Left kidney (tissue), 8 donors: ENCODE measurements at places on chromosomes 2 and 18. TPM values are rescaled to one million over a fixed set of nuclear protein-coding genes. Genes with fewer than 3 reads are reported as not detected.

GRCh38 chr2:48452108-48452507 is 77.8 kb upstream of the STON1 start:
- DNase-seq = no peak

PROKR1 gene
- 0.40 TPM for polyA plus RNA-seq

- no peak for DNase-seq
Measured at GRCh38 chr18:40013001-40013609, 1941.9 kb upstream of the PIK3C3 start.

DNA sequence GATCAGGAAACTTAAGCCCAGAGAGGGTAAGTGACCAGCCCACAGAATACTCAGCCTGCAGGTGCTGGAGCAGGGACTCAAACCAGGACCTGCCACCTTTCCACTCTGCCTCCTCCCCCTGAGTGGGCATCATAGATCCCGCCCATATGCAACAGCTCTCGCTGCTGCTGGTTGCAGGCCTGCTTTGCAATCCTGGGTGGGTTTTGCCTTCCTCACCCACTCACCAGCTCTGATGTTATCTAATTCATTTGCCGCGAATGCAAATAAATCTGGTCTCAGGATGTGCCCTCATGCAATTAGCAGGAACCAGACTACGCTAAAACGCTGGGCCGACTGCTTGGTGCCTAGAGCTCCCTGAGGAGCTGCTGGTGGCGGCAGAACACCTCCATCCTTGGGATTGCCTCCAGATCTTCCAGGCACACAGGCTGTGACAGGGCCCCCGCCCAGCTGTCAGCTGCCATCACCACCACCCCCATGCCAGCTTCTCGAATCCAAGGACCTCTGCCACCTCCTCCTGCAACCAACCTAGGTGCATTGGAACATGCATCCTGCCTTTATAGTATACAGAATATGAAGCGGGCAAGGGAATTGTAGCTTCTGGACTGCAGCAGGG is 28.8 kb downstream of the CNGA3 start:
- DNase-seq = no peak

GRCh38 chr2:231272991-231273390 is 74.6 kb downstream of the ARMC9 start:
- DNase-seq = no peak

HOXD12 gene
- 0.32 TPM for polyA plus RNA-seq

- DNase-seq = no peak
Measured at GRCh38 chr2:191933307-191934105, 86.6 kb upstream of the CAVIN2 start.

ACOXL gene
- 1.1 TPM for polyA plus RNA-seq

UGT1A8 gene
- polyA plus RNA-seq = not detected

NOL4 gene
- polyA plus RNA-seq = 2.8 TPM

- DNase-seq = no peak
Measured at GRCh38 chr18:463827-464541, 36.5 kb downstream of the COLEC12 start.

ID2 gene
- 306 TPM for polyA plus RNA-seq

DNA sequence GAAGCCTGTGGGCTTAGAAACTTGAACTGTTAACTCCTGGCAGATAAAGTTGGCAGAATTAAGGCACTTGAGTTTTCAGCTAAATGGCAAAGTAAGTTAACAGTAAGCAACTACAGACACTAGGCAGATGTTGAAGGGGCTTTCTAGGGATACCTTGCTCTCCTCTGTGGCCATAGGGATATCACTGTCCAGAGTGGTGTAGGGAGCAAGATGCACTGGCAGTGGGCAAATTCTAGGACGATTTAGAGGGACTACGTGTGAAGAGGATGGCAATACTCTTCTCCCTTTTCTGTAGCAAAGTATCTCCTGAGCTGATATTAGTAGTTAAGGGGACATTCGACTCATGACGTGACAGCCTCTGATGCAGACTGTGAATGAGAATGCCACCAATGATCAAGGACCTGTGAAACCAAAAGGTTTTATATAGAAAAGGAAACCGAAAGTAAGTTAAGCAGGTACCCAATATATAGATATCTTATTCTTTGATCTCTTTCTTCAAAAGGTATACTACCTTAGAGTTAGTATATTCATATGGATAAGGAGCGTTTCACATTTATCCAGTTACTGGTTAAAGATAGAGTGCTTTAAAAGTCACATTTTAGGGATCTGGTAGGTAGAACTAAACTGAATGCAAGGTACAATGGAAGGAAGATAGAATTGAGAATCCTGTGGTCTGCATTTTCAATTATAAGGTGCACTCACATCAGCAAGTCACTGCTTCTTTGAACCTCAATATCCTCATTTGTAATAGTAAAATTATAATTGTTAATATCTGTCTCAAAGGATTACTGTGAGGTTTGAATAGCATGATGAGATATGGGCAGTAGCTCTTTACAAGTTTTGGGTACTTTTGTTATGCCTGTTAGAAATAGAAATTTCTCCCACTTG is 106.4 kb downstream of the KCNH7 start:
- DNase-seq = no peak

MYOM1 gene
- 8.3 TPM for polyA plus RNA-seq

- DNase-seq = no peak
Measured at GRCh38 chr18:49846718-49847470, 33.6 kb upstream of the ACAA2 start.

GRCh38 chr2:8296306-8296705 is 385.6 kb upstream of the ID2 start:
- DNase-seq = no peak

GRCh38 chr2:60886991-60887390 is 5.6 kb downstream of the REL start:
- DNase-seq = no peak

GRCh38 chr2:14621114-14621513 is 11.4 kb upstream of the LRATD1 start:
- DNase-seq = no peak

PLEK gene
- 4.7 TPM for polyA plus RNA-seq

- no peak for DNase-seq
Measured at GRCh38 chr18:79788734-79789085, 9.0 kb upstream of the KCNG2 start.

DNA sequence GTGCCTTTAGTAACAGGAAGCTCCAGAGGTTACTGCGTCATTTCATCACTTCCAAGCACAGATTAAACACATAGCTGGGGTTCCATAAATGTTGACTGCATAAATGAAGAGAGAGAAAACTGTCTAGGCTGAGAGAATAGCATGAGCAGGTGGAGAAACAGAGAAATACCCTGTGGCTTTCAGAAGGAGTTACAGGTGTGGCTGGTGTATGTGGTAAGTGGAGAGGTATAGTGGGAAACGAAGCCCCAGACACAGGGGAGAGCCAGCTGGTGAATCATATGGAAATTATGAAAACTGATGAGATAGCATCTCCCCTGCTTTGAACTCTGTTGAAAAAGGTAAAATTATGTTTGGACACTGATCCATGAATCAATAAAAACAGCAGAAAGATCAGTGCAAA is 807.4 kb upstream of the POU3F3 start:
- DNase-seq = no peak

- no peak for DNase-seq
Measured at GRCh38 chr2:44933434-44933951, 8.0 kb upstream of the SIX3 start.

DNA sequence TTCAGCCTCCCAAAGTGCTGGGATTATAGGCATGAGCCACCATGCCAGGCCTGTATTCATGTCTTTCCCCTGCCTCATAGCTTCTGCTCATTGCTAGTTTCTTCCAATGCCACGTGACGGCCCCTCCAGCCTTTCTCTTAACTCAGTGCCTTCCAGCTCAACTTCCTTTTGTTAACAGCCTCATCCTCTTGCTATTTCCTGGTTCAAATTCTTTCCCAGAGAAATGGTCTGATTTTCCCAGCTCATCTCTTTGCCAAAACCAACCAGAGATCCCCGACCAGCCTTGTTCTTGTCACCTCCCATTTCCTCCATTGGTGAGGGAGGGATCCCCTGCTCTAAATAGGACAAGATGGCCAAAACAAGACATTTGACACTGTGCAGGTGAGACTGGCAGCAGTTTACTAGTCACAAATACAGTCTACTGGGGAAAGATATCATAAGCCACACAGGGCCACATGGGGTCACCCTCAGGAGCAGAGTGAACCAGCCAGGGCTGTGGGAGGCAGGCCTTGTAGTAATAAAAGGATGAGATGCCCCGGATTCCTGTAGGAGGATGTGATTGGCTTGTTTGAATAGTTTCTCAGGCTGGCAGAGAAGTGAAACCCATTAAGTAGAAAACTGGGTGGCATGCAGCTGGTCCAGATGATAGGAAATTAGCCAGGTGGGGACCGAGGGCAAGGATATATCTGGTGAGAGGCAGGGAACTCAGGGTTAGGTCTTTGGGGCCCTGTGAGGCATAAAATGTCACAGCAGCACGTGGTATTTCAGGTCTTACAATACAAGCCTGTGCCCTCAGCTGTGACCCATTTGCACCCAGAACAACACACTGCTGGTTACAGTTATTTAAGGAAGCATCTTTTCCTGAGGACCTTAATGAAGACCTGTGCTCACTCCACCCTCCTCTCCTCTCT is 6.4 kb downstream of the CD207 start:
- DNase-seq = no peak

MOCOS gene
- 1.2 TPM for polyA plus RNA-seq

MATN3 gene
- polyA plus RNA-seq = 3.7 TPM

DNA sequence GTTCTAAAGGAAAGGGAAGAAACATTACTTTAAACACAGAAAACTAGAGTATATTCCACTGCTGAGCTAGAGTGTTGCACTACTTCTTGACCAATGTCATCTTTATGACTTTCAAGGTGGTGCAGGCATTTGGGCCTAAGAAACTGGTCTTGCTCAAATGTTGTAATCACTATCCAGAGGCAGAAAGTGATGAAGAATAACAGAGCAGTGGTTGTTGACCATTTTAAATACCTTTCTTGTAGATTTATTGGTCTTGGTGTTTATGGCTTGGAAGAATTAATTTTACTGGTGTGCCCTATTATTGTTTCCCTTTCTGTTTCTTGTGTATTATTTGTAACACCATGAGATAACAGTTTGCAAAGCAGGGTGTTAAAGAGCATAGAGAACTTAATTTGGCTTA is 56.9 kb upstream of the SCN7A start:
- DNase-seq = no peak

DNA sequence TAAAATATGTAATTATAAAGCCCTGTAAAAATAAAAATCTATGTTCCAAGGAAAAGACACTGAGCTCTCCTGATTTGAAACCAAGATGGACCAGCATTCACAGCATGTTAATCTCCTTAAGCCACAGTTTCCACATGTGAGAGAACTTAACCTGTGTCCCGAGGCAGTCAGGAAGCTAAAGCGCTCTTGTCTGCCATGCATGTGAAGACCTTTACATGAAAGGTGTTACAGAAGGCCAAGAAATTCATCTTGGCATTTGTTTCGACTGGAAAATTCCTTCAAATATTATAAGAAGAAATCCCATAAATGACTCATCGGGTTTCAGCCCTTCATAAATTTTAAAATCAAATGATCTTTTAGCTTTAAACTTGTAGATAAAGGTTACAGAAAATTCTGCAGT is 328.6 kb downstream of the CDH2 start:
- no peak for DNase-seq

DNA sequence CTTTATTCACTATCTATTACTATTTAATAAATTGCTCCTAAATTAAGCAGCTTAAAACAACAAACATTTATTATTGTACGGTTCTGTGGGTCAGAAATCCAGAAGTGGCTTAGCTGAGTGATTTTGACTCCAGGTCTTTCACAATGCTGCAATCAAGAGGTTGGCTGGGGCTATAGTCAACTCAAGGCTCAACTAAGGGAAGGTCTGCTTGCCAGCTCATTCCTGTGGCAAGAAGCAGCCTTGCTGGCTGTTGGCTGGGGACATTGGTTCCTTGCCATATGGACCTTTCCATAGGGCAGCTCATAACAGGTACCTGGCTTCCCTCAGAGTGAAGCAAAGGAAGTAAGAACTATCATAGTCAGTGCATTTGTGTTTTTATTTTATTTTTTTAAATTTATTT is 5.0 kb upstream of the MRPL19 start:
- DNase-seq = no peak

CRYGD gene
- not detected for polyA plus RNA-seq

GRCh38 chr2:163373496-163373895 is 362.3 kb downstream of the FIGN start:
- no peak for DNase-seq

- no peak for DNase-seq
Measured at GRCh38 chr2:86062043-86062442, 43.6 kb downstream of the POLR1A start.

DNA sequence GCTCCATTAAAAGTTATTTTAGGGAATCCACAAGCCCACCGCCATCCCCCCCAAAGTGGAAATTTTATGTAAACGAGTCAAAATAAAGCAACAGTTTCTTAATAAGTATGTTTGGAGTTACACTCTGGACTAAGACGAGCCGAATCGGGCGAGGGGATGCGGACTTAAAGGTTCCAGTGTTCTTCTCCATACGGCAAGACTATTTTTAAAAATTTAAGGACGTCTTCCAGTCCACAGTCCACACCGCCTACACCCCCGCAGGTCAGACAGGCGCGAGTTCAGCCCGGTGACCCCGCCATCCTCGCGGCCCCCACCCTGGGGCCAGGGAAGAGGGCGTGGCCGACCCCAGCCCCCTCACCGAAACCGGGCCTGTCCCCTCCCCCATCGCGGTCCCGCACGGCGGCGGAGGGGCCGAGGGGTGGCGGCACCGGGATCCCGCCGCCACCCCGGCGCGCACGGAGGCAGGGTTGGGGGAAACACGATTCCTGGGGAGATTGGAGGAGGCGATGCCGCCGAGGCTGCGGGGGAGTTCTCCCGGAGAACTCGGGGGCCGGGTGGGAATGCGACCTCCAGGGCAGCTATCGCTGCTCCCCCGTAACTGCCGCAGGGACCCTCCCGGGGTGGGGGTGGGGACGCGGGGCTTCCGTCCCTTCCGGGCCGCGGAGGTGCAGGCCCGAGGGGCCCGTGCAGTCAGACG is 24.5 kb upstream of the SMAD7 start:
- no peak for DNase-seq

DNA sequence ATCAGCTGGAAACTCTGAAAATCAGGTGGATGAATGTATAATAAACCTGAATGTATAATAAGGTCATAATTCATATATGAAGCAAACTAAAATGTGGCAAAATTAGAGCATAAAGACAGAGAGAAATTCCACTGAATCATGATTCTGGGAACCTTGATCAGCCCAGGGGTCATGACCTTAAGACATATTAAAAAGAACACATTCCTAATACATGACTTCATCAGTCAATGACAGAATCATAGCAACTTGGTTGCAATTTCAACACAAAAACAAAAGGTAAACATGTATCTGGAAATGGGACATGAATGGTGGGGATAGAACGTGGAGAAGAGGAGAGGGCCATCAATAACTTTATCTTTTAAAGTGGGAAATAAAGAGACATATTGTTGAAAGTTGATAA is 17.6 kb downstream of the AFF3 start:
- no peak for DNase-seq
